ENCODE measurements at places on chromosomes 3 and 15.

DNA sequence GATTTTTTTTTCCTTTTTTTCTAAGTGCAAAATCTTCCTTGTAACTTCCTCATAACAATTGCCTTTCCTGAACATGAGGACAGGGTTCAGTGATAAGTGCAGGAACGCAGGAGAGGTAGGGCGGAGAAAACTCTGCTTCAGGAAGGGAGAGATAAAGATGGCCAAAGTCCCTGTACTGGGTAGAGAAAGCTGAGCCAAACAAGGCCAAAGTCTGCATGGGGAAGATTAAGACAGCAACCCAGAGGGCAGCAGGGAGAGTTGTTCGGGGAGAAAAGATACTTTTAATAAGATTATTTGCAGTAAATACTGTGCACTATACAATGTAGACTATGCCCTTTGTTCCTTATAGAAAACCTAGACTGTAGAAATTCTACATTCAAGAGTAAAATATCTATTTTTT is 55.4 kb upstream of the LRRFIP2 start:
- no peak for DNase-seq

- DNase-seq = no peak
Measured at GRCh38 chr3:71973274-71974030, 188.5 kb upstream of the PROK2 start.

DNA sequence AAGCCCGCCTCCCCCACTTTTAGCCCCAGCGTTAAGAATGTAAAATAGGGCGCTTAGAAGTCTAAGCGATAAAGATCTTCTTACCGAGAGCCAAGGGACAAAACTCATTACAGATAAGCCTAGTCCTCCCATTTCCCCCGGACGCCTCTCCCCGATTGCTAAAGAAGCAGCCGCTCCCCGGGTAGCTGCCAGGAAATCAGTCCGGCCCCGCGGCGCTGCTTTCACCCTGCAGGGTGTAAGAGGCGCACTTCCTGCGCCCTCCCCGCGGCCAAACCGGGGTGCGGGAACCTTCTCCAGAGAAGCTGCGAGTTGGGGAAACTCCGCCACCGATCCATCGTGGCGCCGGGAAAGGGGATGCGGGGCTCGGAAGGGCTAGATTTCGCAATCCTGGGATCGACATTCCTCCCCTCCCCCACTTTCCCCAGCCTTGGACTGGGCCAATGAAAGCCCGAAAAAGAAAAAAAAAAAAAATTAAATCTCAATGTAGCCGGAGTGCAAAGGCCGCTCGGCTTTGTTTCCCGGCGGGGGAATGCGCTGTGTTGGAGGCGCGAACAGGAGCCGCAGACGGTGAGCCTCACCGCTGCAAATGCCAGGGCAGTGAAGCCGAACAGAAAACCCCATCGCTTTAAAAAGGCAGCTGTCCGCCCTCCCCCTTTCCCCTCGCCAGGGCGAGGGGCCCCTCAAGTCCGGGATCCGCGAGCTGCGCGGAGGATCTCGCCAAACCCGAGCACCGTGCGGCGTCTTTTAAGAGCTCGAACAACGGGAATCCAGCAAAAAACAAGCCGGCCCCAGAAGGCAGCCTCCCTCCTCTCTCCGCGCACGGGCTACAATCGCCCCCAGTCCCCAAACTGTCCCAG is 626 bp upstream of the PTPRG start:
- no peak for DNase-seq

GRCh38 chr15:97966924-97967620 is 6.6 kb downstream of the ARRDC4 start:
- DNase-seq = no peak

All from T-helper 2 cell (primary cell).